ENCODE measurements at places on chromosomes 1 and 21.
A peak's percentile ranks its signal among the peaks of the same experiment; 100 is the strongest.

GRCh38 chr1:96722161-96722922, 758 bp downstream of the PTBP2 start:
- DNase-seq = peak; percentile 36

DNA sequence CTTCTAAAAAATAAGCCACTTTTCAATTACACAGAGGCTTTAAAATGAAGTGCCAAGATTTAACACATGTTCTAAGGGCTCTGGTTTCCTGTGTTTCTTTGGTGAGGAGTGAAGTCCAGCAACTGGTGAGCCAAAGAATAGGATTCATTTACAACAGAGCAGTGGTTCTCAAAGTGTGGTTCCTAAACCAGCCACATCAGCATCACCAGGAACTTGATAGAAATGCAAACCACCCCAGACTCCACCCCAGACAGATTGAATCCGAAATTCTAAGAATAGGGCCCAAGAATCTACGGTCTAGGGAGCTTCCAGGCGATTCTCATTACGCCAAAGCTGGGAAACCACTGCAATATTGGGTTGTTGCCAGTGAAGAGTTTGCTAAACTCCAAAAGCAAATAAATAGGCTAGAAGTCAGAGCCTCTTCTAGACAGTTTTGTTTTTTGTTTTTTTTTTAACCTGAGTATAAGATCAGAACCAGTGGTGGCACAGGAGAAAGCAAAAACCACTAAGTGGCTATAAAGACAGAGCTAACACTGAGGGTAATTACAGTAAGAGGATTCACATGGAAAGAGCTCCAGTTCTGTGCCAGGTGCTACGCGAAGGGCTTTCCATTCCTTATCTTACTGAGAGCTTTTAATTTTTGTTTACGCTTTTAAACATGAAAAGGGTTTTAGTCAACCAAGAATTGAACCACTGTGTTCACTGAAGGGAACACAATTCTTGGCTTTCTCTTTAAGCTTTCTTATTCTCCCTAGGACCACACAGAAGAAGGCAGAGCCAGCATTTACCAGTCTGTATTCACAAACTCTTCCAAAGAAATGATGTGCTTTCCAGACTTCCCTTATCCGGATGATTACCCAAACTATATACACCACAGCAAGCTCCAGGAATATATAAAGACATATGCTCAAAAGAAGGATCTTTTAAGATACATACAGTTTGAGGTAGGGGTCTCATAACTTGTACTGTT, 42.4 kb upstream of the FMO2 start:
- DNase-seq = no peak

DNA sequence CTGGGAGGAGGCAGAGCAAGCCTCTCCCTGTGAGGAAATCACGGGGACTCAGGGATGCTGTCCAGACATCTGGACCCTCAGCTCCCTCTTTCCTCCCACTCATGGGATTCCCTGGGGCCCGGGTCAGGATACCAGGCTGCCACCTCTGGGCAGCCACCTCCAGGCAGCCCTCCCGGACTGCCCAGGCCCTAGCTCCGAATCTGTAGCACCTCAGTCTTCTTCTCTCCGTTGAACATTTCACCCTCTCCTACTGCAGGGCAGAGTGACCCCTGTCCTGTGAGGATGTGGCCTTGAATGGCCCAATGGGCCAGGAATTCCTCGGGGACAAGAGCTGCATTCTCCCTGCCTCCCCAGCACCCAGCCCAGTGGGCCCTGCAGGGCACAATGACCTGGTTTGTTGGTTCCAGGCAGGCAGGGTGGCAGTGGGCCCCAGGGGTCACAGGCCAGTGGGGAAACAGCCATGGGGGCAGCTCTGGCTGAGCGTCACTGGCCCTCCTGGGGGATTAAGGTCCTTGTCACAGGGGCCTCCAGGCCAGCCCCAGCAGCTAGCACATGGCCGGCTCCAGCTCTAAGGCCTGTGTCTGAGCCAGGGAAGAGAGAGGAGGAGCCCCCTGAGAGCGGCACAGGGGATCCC, 9.5 kb upstream of the TTC34 start:
- DNase-seq = no peak

GRCh38 chr1:167145965-167146364, 52.1 kb downstream of the STYXL2 start:
- no peak for DNase-seq

- DNase-seq = no peak
Measured at GRCh38 chr1:201648066-201648906, 109.4 kb downstream of the NAV1 start.

DNA sequence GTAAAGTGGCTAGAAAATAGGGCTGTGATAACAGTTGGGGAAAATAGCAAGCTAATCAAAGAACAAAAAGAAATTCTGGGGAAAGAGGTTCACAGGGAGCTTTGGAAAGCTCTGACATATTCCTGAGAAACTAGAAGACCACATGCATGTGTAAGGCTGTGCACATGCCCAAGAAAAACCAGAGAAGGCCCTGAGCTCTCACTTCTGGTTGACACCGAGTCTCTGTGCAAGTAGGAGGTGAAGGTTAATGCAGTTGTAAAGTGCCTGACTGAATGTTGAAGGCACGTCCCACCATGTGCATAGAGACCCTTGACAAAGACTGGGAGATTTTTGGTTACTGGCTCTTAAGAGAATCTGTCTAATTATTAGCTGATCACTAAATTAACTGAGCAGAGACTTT, 261.0 kb downstream of the DYRK1A start:
- DNase-seq = no peak

DNA sequence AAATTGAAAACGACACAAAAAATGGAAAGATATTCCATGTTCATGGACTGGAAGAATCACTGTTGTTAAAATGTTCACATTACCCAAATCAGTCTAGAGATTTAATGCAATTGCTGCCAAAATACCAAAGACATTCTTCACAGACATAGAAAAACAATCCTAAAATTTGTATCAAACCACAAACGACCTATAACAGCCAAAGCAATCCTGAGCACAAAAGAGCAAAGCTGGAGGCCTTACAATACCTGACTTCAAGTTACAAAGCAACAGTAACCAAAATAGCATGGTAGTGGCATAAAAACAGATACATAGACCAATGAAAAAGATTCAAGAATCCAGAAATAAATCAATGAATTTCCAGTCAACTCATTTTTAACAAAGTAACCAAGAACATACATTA, 1077.3 kb downstream of the KCNT2 start:
- DNase-seq = no peak

DNA sequence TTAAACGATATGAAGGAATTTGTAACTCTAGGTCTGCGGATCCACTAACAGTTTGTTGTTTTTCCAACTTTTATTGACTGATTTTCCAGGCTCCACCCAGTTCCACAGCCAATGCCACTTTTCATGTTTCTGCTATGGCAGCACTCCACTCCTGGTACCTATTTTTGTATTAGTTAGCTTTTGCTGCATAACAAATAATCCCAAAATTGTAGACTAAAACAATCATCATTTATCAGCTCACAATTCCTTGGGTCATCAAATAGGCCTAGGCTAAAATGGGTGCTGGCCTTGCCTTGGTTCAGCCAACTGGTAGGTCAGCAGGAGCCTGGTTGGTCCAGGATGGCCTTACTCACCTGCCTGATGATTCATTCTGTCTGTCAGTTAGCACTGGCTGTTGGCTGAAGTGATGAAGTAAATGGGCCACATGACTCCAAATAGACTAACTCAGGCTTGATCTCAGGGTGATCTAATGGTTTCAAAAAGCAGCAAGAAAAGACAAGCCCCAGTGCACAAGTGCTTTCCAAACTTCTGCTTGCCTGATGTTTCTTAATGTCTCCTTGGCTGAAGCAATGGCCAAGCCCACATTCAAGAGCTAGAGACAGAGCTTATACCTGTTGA, 3.2 kb upstream of the C8B start:
- DNase-seq = no peak

- no peak for DNase-seq
Measured at GRCh38 chr1:226223786-226224244, 351 bp downstream of the MIXL1 start.

- DNase-seq = no peak
Measured at GRCh38 chr1:35499652-35500176, 57.5 kb downstream of the KIAA0319L start.

- DNase-seq = no peak
Measured at GRCh38 chr1:43774359-43774758, 67.0 kb downstream of the ST3GAL3 start.

DNA sequence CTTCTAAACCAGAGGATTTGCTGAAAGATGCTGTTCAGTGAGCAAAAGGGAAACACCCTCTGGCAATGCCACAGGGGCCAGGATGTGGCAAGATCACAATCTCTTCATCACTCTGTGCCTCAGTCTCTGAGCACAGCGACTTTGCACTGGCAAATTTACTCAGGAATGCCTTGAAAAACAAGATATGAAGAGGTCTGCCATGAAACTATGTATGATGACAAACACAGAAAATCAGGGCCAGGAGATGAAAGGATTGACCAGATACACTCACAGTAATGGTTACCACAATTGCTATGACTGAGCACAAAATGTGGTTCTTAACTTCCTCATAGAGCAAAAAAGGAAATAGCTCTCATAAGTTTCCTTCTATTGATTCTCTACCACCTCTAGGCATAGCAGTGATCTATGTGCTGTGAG, 5.8 kb downstream of the TTC13 start:
- DNase-seq = peak; percentile 22

DNA sequence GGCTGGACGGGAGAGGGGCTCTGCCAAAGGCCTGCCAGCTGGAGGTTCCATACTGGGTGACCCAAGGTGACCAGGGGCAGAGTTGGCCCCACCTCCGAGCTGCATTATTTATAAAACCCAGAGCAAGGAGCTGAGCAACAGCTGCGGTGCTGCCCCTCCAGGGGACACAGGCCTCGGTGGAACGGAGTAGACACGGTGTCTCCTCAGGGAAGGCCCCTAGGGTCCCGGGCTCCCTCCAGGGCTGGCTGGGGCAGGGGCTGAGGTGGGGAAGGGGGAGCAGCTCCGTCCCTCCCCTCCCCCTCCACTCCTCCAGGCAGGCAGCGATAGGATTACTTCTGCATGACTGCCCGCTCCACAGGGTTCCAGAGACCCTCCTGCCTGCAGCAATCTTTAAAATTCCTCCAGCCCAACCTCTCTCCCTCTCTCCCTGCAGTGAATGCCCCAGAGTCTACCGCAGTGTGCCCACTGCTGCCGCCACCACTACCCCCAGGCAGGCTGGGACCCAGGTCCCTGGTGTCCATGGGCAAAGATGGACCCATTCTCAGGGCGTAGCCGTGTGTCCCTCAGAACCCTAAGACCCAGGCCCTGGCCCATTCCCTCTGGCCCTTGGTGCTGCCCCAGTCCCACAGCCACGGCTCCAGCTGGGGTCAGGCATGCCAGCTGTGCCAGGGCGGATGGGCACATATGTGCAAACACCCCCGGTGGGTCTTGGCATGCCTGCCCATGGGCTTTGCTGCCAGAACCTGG, 10.8 kb downstream of the AHDC1 start:
- no peak for DNase-seq

DNA sequence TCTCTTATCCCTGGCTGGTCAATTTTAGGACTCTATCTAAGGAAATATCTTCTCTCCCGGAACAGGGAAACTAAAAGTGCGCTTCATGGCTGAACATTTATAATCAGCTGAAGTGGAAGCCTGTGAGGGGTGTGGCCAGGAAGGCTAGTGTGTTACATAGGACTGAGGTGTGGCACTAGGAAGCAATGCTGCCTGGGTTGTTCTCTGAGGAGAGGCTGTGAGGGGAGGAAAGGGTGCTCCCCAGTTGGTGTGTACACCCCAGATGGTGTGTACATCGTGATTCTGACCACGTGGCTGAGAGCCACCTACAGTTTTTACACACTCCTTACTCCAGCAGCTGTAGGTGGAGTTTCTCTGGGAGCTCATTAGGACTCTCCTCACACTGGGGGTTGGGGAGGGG, 16.3 kb downstream of the NTPCR start:
- no peak for DNase-seq

GRCh38 chr1:184906761-184907160, 67.5 kb downstream of the NIBAN1 start:
- DNase-seq = no peak

DNA sequence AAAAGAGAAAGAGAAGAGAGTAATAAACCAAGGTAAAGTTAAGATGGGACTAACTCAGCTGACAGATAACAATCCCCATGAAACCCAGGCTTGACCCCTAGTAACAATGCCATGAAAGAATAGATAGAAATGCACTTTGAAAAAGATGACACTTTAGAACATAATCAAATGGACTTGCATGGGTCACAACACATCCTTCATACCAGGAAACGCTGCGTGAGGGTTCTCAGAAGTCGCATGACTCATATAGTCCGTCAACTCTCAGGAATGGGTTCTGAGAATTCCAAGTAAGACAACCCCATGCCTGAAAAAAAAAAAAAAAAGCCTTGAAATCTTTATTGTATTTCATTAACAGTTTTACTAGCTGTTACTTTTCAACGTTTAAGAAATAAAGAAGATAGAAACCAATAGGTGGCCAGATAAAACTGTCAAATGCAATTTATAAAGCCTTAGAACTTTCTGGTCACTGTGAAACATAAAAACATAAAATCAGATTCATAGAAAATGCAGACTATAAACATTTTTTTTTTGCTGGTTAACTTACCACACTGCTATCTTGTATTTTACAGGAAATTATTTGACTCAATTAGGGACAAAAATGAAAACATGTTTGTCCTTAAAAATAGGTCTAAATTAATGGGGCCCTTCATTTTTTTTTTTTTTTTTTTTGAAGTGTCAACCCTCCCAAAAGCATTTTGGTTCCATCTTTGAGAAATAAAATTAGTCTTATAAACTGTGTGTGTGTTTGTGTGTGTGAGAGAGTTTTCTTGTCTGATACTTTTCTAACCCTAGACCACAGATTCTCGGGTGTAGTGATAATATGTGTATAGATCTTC, 202.1 kb downstream of the NCAM2 start:
- DNase-seq = no peak

- no peak for DNase-seq
Measured at GRCh38 chr1:28516518-28516956, 10.7 kb downstream of the RCC1 start.

- DNase-seq = no peak
Measured at GRCh38 chr1:192878249-192878648, 69.4 kb downstream of the RGS2 start.

GRCh38 chr1:201344206-201345080, 33.0 kb downstream of the TNNT2 start:
- no peak for DNase-seq

DNA sequence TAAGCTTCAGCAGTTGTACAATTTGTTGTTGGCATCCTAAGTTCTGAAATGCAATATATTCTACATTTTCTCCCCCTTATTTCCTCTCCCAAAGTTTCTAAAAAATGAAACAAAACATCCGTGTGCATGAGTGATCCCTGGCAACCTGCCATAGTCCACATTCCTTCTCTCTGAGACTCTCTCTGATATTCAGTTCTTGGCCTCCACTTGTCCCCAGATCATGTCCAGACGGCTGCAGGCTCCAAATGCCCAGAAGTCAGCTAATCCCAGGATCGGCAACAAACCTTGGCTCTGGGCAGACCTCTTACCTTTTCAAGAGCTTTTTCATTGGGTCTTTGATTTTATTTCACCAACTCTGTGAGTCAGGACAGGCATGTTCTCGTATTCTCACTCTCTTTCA, 187.8 kb downstream of the ETS2 start:
- no peak for DNase-seq

GRCh38 chr1:109993885-109994284, 9.3 kb downstream of the AHCYL1 start:
- DNase-seq = no peak

GRCh38 chr1:200368556-200368955, 41.3 kb downstream of the ZNF281 start:
- no peak for DNase-seq

GRCh38 chr1:216883518-216883917, 160.3 kb upstream of the ESRRG start:
- no peak for DNase-seq

- no peak for DNase-seq
Measured at GRCh38 chr1:69172003-69173000, 395.4 kb upstream of the LRRC7 start.
